Thymus (tissue), 14 donors: ENCODE measurements at places on chromosomes 6 and 20.

DNA sequence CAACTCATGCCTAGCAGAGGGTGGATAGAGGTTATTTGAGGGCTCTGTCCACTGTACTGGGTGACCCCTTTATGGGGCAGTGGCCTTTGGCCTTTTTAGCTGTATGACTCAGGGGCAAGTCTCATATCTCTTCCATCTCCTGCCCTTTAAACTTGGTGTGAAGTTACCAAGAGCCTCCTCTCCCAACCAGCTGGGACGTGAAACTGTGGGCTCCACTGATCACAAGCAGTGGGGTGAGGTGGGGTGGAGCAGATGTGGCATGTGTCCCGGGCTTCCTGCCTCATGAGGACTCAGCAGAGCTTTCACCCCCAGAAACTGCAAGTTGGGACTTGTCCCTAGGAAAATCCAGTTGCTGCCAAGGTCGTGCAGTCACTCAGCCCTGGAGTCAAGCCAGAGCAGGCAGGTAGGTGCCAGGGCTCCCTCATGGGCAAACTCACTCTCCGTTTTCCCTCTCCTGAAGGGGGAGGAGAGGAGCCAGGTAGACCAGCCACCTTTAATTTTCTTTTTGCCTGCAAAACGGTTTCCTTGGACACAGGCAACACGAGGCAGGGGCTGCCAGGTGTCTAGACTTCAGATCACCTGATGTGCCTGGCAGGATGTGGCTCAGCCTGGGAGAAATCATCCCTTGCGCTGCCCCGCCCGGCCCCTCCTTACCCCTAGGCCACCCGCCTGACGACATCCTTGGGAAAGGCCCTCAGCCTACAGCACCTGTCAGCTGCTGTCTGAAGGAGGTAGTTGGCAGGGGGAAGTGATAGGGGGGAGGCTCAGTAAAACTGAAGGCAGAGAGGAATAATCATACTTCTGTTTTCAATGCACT, 4.0 kb downstream of the CDKN1A start:
- peak; percentile 73 for DNase-seq

- no peak for DNase-seq
Observed at GRCh38 chr20:35681960-35682359, 17.2 kb downstream of the NFS1 start.

GRCh38 chr20:46137816-46138215, 19.7 kb downstream of the CD40 start:
- no peak for DNase-seq

GRCh38 chr6:54559136-54559535, 250.9 kb downstream of the TINAG start:
- no peak for DNase-seq

DNA sequence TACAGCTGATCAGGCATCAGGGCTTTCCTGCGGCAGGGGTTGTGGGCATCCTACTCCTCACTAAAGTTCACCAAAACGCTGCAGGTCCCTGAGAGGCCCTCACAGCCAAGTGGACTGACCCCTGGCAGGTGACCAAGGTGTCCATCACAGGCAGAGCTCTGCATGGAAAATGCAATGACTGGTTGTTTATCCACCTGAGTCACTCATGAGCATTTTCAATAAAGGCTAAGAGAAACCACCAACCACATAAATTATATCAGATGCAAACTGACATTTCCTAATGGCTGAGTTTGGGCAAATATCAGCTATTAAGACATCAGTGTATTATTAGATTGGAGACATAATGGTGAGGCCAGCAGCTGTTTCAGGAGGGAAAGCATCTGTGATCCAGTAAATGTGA, 152.7 kb upstream of the SYNDIG1 start:
- DNase-seq, result no peak

- no peak for DNase-seq
Observed at GRCh38 chr20:64140956-64141355, 23.3 kb upstream of the MYT1 start.

DNA sequence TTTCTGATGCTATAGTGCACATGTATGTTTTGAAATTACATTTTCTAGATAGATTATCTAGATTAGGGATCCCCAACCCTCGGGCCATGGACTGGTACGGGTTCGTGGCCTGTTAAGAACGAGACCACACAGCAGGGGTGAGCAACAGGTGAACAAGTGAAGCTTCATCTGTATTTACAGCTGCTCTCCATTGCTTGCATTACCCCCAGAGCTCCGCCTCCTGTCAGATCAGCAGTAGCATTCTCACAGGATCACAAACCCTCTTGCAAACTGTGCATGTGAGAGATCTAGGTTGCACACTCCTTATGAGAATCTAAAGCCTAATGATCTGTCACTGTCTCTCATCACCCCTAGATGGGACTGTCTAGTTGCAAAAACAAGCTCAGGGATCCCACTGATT, 10.4 kb downstream of the CEP57L1 start:
- DNase-seq, result no peak

GRCh38 chr6:50716899-50717509, 3.7 kb downstream of the TFAP2D start:
- no peak for DNase-seq

DNA sequence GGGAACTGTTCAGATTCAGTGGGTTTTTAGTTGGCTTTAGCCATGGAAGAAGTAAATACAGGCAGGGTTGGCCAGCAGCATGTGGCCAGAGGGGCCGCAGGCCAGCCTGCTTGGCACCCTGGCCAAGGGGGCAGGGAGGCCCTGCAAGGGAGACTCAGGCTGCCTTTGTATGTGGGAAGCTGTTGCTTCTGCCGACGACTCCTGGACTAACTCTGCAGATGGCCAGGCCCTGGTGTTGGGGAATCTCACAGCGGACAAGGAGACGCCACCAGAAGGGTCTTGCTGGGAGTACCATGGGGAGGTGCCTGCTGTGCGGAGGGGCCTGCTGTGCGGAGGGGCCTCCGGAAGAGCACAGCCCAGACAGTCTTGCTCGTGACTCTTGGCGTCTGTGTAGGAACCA, 25.2 kb downstream of the PYGB start:
- DNase-seq, result no peak

- DNase-seq, result no peak
Observed at GRCh38 chr6:5104667-5105066, 19.5 kb downstream of the PPP1R3G start.

DNA sequence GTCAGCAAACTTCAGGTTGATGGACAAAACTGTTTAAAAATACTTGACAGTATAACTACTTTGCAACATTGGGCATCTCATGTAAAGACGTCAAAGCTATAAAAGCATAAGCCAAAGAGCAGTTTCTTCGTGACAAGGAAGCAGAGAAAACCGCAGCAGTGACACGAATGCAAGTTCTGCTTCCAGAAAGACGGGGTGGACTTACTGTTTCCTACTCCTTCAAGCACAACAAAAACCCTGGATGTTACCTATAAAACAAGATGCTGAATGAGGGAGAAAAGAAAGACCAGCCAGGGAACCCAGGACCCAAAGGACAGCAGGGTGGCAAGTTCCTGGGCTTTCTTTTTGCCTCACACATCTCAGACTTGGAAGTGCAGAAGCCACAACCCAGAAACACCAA, 98.0 kb downstream of the DLL1 start:
- no peak for DNase-seq

DNA sequence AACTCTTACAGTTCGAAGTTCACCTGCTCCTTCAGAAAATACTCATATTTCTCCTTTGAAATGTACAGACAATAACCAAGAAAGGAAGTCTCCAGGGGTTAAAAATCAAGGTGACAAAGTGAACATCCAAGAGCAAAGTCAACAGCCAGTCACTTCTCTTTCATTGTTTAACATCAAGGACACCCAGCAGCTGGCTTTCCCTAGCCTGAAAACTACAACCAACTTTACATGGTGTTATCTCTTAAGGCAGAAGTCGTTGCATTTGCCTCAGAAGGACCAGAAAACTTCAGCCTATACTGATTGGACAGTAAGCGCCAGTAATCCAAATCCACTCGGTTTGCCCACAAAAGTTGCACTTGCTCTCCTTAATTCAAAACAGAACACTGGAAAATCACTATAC, 113.3 kb downstream of the HIVEP1 start:
- no peak for DNase-seq

- no peak for DNase-seq
Observed at GRCh38 chr6:54286141-54286540, 22.1 kb upstream of the TINAG start.

DNA sequence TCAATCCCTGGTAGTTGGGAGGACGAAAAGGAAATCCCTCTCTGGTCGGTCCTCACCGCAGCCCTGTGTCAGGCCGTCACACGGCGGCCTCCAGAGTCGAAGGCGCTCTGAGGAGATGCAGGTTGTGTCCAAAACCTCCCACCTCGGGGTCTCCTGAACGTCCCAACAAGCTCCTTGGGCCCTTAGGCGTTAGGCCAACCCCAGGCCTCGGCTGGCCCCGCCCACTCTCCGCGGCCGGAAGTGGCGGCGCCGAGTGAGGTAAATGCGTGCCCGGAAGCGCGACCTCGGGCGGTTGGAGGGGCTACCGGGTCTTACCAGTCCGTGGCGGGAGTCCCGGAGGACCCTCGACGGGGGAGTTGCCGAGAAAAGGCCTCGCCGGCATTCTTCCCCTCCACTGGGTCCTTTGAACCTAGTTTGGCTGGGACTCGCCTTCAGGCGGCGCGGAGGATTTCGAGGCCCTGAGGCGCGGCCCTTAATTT, at the start of gene TDRD6:
Gene TDRD6 (plus strand): TSS at position 267 of the 479 bp plus-strand sequence. CDS start 244 bp downstream, outside the sequence.
- no peak for DNase-seq

- DNase-seq, result no peak
Observed at GRCh38 chr6:51495096-51495495, 592.3 kb downstream of the PKHD1 start.

GRCh38 chr6:2526766-2527165, 224.0 kb downstream of the MYLK4 start:
- DNase-seq, result no peak

DNA sequence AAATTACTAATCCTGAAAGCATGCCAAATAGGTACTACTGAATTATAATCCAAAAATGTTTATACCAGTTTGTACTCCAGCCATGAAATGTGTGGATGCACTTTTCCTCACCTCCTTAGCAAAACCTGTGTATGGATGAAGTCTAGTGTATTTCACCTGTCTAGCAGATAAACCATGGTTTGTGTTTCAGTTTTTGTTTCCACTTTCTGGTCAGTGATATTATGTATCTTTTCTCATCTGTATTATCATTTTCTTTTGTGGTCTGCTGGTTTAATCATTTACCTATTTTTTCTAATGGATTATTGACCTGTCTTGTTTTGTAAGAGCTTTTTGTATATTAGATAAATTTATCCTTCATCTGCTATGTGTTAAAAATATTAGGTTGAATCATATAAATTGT, 41.0 kb upstream of the TMEM217 start:
- DNase-seq, result no peak

DNA sequence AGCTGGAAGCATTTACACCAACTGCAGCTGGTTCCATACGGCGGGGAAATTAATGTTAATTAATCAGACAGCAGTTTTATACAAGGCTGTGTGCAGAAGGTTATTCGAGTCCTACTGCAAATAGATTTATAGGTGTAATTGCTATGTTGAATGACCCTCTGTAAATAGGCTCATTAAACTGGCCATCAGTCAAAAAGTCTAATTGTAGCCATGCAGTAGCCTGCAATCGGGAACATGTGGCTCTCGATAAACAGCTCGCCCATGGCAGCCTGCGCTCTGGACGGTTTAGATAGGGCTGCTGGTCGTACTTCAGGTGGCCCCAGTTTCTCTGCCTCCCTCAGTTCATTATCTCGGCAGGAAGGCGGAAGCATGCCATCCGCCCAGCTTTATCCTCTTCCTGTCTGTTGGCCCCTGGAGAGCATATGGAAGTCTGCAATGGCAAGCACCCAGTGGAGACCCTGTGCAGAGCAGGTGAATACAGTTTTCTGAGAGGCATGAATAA, 143.2 kb downstream of the MBOAT1 start:
- DNase-seq, result no peak
